ENCODE measurements at places on chromosomes 1 and 21.

DNA sequence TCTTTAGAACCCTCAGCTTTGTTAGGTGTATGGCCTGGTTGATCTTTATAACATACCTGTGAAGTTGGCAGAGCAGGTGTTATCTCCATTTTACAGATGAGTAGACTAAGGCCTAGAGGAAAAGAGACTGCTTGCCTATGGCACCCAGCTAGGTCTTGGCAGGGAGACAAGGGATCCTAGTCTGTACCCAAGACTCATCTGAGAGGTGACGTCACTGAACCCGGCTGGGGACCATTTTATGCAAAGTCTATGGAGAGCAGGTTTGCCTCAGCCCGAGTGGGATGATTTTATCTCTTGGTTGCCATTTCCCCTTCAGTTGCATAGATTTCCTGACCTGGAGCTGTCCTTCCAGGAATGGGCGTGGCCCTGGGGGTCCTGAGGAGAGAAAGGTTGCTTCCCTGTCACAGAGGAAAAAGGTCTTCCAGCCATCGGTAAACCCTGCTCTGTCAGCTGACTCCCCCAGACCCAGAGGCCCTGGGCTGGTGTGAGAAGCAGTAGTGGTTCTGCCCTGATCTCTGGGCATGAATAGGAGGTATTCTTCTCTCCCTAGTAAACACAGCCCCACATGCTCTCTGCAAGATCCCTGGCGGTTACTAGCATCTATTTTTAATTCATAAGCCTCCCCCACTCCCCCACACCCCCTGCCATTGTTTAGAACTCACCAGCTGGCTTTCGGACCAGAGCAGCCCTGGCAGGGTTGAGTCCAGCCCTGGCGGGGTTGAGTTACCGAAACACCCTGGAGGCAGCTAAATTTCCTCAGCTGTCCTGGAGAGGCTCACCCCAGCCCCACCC lies 19.6 kb downstream of the TMCC2 start:
- no peak for DNase-seq

DNA sequence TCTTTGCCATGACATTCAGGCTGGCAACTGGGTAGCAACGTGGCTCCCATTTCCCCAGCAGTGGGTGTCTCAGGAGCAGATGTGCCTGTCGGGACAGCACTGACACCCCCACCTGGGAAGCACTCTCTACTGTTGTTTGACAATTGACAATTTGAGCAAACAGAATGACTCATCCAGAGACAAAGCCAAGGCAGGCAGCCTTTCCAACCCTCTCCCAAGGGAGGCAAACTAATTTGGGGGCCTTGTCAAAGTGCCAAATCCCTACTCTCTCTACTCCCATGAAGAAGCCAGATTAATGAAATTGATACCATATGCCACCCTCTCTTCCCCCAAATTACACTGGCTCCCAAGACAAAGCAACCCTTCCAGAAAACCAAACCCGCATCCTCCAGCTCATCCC lies 65.6 kb downstream of the GRIK3 start:
- no peak for DNase-seq

DNA sequence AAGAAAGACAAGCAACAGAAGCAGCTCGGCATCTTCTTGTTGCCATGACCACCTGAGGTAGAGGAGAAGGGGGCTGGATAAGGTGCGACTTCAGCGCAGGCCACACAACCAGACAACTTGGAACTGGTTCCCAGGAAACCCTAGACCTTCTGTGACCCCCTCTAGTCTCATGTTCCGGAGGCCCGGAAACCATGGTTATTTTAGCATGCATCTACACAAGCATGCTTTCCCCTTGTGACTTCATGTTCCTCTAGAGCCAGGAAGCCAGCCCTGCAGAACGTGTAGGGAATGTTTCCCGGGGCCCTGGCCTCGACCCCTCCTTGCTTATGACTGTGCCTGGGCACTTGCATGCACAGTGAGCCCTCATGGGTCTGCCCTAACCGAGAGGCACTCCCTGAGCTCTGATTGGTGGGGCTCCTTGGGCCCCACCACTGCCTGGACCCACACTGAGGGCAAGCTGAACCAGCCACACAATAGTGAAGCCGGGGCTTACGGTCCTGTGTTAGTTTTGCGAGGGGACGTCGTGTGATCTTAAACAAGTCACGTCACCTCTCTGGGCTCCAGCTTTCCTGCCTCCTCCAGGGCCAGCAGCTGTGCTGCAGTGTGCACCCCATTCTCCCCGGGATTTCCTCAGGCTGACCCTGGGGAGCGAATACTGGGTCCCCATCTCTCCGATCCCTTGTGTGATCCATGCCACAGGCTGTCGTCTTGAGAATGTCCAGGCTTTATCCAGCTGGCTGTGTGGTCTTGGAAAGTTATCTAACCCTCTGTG lies 12.0 kb upstream of the MX2 start:
- no peak for DNase-seq

DNA sequence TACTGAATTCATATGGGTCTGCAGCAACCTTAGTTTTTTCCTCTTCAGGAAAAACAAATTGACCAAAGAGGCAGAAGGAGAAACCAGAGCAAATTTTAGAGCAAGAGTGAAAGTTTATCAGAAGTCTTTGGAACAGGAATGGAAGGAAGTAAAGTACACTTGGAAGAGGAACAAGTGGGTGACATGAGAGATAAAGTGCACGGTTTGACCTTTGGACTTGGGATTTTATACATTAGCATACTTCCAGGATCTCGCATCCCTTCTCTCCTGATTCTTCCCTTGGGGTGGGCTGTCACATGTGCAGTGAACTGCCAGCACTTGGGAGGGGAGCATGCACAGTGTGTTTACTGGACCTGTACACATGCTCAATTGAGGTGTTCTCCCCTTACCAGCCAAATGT lies 754.8 kb upstream of the ADAMTS5 start:
- no peak for DNase-seq

- no peak for DNase-seq
Observed at GRCh38 chr1:2099886-2100779, 49.9 kb downstream of the PRKCZ start.

DNA sequence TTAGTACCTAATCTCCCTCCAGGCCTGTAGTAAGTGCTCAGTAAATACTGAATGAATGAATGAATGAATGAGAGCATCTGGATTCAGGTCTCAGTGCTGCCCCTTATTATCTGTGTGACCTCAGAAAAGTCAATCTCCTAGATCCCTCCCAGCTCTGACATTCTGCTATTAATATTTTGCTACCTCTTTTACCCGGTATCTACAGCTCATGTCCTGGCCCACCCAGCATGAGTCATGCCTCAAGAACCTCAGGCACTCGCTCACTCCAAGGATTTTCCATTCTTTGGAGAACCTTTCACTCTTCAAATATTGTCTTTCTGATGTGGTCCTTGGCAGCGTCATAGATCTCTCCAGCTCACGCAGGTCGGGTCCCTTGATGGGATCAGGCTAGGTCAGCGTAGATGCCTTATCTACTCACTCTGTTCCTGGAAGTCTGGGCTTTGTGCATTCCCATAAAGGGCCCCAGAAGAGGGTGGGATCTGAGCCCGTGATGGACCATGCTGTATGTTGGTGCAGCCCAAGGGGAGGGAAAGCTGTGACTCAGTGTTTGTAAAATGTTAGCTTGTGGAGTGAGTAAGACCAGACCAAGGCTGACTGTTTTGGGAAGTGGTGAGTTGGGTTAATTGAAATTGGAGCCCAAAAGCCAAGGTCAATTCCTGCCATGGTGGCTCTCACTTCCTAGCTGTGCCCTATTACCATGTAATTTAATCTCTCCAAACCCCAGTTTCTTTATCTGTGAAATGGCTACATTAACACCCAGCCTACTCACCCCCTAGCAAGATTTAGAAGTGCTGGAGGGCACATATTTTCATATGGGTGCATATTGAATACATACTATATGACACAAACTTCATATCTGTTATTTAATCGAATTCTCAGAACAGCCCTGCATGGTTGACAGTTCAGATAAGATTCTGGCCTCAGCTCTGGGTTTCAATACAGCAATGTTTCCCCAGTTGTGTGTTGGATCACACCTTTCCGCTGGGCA lies 214.1 kb upstream of the USP24 start:
- DNase-seq: no peak

DNA sequence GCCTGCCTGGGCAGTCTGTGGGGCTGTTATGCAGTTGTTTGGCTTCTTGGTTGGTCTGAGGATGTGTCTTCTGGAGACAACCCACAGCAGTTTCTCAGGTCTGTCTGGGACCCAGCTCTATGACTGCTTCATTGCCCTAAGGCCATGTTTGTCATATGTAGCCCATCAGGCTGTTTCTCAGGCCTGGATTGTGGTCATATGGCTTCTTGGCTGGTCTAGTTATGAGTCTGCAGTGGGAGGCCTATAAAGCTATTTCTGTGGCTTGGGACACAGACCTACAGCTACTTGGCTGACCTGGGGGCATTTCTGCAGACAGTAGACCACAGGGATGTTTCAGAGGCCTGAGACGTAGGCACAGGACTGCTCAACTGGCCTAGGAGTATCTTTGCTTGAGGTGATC lies 41.5 kb downstream of the CHIA start:
- DNase-seq: no peak

DNA sequence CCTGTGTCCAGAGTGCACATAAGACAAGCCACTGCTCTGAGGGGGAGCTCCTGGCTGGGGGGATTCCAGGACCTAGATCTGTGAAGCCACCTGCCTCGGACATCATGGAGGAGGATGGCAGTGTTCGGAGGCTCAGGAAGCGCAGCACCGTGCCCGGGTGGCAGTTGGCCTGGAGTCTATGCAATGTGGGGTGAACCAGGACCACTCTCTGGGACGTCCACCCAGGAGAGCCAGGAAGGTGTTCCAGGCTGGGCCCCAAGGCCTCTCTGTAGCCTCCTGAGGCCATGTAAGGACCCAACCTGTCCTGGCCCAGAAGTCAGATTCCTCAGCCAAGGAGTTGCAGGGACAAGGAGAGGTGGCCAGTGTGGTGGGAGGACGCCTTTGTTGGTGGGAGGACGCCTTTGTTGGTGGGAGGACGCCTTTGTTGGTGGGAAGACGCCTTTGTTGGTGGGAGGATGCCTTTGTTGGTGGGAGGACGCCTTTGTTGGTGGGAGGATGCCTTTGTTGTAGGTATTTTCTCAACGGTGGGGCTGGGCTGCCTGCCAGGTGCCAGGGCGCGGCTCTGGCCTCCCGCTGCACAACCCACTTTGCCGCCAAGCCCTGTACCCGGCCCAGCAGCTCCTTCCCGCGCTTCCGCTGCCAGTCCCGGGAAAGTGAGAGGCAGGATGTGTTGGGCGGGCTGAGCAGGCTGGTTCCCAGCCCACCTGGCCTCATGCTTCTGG lies 30.6 kb upstream of the BMP8B start:
- DNase-seq: no peak

DNA sequence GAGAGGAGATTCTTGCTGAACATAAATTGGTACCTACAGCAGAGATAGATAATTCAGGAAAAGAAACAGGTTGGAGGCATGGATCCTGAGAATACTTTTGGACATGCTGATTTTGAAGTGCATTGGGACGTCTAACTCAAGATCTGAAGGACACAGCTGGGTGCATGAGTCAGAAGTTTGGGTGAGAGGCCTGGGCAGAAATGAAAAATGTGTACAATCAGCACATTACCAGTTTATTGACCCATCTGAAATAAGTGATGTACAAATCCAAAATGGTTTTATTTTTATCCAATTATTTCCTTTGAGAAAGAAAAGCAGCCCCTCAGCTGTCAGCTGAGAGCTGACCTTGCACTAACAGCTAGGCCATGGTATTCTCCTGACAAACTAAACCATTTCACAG lies 975.2 kb upstream of the B3GALT2 start:
- no peak for DNase-seq

GRCh38 chr1:77316966-77317365 lies 35.1 kb downstream of the AK5 start:
- no peak for DNase-seq

DNA sequence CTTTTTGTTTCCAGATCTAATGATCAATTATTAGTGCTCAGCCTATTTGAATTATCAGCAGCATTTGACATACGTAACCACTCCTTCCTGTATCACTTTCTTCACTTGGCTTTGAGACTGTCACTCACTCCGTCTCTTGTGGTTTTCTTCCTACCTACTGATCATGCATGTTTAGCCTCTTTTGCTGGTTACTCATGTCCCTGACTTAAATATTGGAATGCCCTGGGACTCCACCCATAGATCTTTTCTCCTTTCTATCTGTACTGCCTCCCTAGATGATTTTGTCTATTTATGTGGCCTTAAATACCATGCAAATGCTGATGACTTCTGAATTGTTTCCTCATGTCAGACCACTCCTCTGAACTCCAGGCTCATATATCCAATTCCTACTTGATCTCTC lies 57.7 kb upstream of the PDE4B start:
- DNase-seq: no peak

DNA sequence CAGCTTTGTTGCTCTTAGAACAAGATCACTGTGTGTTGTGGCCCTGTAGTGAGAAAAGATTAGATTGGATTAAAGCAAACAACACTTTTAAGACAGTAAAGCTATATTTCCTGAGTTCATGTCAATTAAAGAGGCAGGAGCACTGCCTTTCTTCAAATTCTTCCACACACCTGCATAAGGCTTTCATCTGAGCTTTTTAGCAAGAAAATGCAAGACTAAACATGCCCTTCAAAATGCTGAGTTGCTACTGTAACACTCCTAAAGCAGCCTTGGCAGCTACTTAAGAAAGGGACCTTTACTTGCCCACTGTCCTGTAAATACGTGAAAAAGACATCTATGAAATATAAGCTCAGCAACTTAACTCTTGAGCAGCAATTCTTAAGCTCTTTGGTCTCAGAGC lies 11.8 kb downstream of the DPH5 start:
- DNase-seq: no peak

- DNase-seq: no peak
Observed at GRCh38 chr1:201444792-201445191, 23.3 kb upstream of the TNNI1 start.

GRCh38 chr1:181044449-181044966 lies 10.7 kb downstream of the MR1 start:
- DNase-seq: peak; percentile 38

GRCh38 chr1:22414244-22414751 lies 37.4 kb upstream of the ZBTB40 start:
- DNase-seq: no peak

- no peak for DNase-seq
Observed at GRCh38 chr1:20402585-20403422, 83.2 kb downstream of the CAMK2N1 start.

GRCh38 chr1:224489534-224490365 lies 55.2 kb upstream of the WDR26 start:
- DNase-seq: no peak

- DNase-seq: no peak
Observed at GRCh38 chr21:41670056-41670805, 96.6 kb downstream of the RIPK4 start.

GRCh38 chr21:18608226-18608625 lies 204.6 kb upstream of the TMPRSS15 start:
- DNase-seq: no peak
